Ureter (tissue), 1 donor: ENCODE measurements at places on chromosomes 1 and 21. TPM values are rescaled to one million over a fixed set of nuclear protein-coding genes. Genes with fewer than 3 reads are reported as not detected.

- DNase-seq, result no peak
Observed at GRCh38 chr1:107225706-107226105, 84.9 kb downstream of the NTNG1 start.

PTAFR gene
- total RNA-seq, result 9.9 TPM

GBP2 gene
- total RNA-seq, result 70.6 TPM

TIMM17A gene
- total RNA-seq, result 41.4 TPM

DNA sequence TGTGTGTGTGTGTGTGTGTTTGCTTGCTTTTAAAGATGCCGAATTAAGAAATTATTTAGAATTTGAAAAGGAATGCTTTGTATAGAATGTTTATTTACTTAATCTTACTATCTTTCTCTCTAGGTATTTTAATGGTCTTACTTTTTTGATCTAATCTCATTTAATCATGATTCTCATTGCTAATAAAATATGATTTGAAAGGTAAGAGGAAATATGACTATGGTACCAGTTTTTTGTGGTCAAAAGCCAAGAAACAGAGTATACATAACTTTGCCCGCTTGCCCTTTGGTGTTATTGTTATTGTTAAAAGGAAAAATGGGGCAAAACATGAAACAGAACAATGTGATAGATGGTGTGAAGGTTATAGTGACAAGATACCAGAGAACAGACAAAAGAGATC, 74.6 kb downstream of the RPS6KC1 start:
- no peak for DNase-seq

- no peak for DNase-seq
Observed at GRCh38 chr1:55886856-55887712, 671.9 kb upstream of the USP24 start.

- no peak for DNase-seq
Observed at GRCh38 chr1:67407498-67407897, 22.7 kb downstream of the SERBP1 start.

TP53BP2 gene
- 34.6 TPM for total RNA-seq

DNA sequence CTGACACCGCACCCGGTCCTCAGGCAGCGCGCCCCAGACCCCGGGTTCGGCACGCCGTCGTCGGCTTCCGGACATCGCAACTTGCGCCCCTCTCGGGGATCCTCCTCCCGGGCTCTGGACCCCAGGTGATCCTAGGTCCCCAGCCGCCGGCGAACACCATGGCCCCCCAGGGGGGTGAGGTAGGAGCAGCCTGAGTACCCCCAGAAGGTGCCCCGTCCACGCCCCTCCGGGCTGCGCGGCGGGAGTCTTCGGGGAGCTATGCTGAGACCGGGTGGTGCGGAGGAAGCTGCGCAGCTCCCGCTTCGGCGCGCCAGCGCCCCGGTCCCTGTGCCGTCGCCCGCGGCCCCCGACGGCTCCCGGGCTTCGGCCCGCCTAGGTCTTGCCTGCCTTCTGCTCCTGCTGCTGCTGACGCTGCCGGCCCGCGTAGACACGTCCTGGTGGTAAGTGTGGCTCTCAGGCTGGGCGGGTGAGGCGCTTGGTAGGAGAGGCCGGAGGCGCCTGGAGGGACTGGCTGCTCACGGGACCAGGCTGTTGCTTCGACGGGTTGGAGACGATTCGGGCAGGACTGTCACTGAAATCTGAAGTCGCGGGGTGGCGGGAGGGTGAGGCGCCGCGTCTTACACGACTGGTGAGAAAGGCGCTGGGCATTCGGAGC, 367 bp downstream of the WNT2B start:
- DNase-seq, result peak; percentile 44

GRCh38 chr1:177315261-177315660, 144.5 kb downstream of the BRINP2 start:
- DNase-seq, result no peak

DNA sequence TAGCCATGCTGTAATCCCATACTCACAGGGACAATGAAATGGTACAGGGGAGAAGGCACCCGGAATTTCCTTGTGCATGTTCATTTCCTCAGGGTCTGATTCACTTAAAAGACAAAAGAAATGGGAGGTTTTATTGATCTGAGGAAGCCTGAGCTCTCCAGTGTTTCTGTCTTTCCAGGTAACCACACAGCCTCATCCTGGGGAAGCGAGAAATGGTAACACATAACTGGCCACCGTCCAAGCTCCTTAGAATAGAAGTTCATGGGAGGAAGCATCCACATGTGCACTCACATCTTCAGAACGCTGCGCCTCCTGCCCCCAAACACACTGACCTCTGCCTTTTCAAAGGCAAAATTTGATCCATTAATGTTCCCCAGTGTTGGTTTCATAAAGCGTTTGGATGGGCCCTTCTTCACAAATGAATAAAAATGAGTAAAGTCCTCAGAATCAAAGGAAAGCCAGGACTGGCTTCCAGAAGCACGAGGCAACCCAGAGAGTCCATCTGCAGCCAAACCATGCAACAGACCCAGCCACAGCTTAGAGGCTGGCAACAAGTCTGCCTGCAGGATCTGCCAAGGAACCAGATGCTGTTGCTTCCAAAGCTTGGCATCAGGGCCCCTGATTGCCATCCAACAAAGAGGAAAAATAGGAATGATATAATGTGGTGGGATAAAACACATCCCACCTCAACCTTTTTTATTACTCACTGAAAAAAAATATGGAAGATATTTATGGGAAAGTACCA, 120.3 kb downstream of the ZBTB18 start:
- DNase-seq, result no peak

SPRR4 gene
- total RNA-seq, result not detected

- DNase-seq, result peak; percentile 44
Observed at GRCh38 chr21:17848228-17848627, 29.1 kb upstream of the C21orf91 start.

DNA sequence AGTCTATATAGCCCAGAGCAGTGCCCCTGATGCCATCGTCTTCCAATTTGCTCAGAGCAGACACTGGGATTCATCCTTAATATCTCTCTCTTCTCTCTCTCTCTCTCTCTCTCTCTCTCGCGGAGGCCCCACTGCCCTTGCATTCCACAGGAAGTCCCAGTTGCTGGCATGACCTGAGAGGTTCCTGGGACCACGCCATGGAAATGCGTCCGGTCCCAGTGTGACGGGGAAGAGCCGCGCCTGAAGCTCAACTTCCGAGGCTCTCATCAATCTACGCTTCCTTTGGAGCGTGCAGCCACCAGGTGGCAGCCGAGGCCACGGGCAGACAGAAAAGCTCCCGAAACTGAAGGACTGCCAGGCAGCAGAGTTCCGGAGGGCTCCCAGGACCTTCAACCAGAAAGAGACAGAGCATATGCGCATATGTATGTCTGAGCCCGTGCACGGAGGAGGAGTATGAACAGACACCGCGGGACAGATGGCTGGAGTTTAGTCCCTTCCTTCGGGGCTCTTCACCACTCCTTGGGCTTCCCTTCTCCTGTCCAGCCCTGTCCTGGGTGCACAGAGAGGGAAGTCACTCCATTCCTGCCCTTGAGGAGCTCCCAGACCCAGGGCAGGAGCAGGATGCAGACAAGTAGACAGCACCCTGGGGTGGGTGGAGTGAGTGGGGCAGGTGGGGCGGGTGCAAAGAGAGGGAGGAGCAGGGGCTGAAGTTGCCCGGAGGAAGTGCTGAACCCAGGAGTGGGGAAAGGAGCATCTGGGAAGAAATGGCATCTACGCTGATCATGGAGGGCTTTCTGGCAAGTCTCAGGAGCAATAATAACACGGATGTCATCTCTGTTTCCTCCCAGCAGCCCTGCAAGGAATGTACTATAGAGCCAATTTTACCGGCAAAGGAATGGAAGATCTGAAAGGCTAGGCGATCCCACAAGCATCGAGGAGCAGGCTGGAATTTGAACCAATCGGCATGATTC, 10.5 kb downstream of the PDZK1IP1 start:
- peak; percentile 90 for DNase-seq

DNA sequence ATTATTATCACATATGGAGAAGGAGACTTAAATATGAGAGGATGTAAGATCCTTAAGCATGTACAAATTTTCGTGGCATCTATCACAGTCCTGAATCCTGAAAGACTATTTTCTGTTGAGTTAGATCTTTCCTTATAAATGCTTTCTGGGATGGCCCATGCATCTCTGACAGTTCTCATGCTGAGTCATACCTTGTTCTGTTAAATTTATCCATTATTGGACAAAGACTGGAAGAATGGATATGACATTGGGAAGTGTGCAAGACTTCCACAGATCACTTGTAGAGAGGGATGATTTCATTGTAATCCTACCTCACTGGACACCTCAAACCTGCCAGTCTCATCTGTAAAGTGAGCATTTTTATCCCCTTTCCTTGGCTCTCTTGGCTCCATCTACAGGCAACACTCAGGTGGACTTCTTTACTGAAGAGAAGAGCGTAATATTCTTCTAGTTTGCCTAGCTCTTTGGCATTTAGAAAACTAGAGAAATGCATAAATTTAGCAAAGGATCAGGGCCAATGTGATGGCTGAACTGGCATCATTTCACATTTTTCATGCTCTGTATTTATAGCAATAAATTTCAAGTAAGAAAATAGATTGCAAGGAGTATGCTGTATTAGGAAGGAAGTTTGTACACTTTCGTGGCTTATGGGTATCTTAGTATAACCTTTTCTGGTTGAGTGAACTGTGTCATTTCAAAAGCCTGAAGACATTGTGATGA, 128.2 kb downstream of the NFIA start:
- no peak for DNase-seq

DNA sequence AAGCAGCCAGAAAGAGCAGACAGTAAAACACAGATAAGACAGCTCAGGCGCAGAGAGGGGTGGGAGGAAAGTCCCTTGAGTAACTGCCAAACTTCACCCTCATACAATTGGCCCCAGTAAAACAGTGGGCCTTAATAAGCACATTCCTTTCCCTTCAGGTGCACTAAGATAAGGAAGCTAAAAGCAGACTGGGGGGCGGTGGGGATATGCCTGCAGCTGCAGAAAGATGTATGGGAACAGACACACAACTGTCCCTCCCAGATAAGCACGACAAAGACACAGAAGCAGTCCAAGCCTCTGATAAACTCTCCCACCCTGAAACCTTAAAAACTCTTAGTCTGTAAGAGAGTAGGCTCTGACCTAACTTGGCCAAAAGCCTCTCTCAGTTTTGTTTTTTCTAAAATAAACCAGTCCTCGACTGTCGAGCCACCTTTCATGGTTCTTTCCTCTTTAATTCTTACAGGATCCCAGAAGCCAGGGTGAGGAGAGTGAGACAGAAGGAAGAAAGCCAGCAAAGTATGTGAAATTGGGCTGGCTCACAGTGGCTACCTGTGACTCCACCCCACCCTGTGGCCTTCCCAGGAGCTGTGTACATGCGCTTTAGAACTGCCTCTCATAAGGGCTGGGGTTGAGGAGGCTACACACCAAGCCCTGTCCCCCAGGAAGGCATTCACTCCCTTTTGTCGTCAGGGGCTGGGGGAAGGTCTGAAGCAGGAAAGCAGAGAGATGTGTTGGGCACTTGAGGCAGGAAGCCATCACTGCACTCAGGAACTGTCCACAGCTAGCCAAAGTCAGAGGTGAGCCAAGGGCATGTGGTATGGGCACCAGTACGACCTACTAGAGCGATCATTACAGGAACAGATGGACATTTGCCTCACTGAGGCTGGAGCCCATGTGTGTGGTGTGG, 4.6 kb downstream of the PGLYRP4 start:
- DNase-seq, result no peak

DNA sequence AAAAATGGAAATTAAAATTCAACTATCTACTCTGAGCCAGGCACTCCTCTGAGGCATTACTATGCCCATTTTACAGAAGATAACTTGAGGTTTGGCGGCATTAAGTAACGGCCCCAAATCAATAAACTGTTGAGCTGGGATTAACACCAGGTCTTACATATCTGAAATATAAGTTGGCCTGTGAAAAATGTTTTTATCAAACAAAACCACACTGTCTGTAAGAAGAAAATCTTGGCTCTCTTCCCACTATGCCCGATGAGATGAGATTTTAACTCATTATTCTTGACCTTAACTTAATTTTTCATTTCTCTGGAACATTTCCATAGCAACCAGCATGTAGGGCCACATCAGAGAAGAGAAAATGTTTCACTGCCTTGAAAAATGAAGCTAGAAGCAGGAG, 21.8 kb downstream of the RC3H1 start:
- DNase-seq, result no peak

MROH9 gene
- not detected for total RNA-seq

DNA sequence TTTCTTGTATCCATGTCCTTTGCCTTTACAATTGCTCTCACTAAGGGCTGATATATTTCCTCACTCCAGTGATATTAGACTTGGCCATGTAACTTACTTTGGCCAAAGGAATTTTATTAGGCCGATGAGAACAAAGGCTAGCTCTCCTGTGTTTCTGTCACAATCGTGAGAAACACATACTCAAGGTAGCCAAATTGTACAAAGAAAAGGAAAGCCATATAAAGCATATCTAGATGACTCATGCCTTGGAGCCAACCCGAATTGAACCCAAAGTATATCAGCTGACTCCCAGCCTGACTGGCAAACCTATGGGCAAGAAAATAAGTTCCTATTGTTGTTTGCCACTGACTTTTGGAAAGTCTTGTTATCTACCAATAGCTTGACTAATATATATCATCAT, 371.7 kb upstream of the LRRC7 start:
- DNase-seq, result no peak

DNA sequence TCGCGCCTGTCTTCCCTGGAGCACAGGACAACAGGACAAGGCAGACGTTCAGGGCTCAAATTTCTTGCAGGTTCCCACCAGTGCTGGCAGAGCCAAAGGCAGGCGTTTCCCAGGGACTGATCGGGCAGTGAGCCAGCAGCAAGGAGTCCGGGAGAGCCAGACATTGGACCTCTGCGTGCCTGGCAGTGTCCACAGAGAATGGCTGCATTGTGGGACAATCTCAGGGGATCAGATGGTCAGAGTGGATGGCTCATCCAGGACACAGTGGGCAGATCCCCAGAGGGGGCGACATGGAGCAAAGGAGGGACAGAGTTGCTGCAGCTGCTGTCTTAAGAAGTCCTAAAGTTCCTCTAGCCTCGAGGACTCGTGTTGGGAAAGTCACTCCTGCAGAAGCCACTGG, 4.6 kb downstream of the TMEM63A start:
- DNase-seq, result peak; percentile 68

- DNase-seq, result no peak
Observed at GRCh38 chr1:98389809-98390208, 271.7 kb upstream of the SNX7 start.

GPR25 gene
- not detected for total RNA-seq
